ENCODE measurements at places on chromosomes 7 and 10. TPM values are rescaled to one million over a fixed set of nuclear protein-coding genes. Genes with fewer than 3 reads are reported as not detected.
A peak's percentile ranks its signal among the peaks of the same experiment; 100 is the strongest.

DNA sequence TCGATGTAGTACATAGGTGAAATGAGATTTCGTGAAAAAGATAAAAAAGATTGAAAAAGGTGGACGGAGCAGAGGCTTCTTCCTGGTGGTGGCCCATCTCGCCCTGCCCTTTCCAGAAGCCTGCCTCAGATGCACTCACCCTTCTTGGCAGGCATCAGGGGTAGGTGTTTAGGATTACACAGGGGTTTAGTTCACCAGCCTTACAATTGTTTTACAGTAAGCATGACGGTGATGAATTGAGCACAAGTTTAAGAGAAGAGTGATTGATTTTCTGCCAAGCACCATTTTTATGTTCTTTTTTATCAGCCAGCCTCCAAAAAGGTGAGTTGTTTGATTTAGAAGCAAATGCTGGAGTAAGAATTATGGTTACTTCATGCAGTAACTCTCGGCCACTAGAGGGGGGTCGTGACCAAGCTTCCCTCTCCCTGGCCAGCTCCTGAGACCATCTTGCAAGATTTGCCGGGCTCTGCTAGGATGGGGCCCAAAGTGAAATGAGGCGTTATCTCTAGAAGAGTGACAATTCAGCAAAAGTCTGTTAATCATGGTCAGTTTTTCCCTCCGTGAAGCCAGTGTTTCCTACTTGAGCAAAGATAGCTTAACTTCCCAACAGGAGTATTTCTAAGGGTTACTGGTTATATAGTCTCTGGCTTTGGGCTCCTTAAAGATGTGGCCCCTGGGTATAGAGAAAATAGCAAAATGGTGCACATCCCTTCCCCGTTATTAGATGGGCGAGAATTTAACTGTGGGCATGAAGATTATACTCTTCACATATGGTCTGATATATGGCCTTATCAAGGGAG lies 228.8 kb downstream of the BMPER start:
- H3K4me1 ChIP-seq, result peaks cover 15% of the 10 kb centered on the region
- no peaks in the 10 kb centered on the region for H3K36me3 ChIP-seq
- DNase-seq, result peak; percentile 82
- no peaks in the 10 kb centered on the region for H3K27me3 ChIP-seq

DNA sequence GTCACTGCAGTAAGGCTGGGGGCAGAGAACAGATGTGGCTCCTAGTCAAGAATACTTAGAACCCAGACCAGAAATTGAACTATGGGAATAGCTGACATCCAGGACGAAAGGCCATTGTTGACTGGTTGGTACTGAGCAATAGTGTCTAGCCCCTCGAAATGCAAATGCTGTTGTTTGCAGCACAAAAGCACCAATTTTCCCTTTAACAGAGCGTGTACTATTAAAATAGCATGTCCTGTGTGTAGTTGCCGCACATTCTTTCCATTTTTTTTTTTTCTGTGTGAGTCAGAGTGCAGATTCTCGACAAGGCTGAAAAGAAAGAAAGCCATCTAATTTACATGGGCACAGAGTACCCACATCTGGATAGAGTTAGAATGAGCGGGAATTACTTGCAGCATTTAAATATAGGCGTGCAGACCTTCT lies 302.4 kb downstream of the PTEN start:
- no peaks in the 10 kb centered on the region for H3K27me3 ChIP-seq
- no peak overlapping the region for H3K4me3 ChIP-seq
- no peaks in the 10 kb centered on the region for H3K4me1 ChIP-seq
- no peak for DNase-seq

- no peaks in the 10 kb centered on the region for H3K36me3 ChIP-seq
- DNase-seq, result no peak
- no peaks in the 10 kb centered on the region for H3K4me1 ChIP-seq
- no peak overlapping the region for H3K27ac ChIP-seq
- peak overlapping the region; percentile 49 for H3K4me3 ChIP-seq
These were observed 128.6 kb downstream of the APBB1IP start for GRCh38 chr10:26566525-26567350.

GRCh38 chr7:12066521-12066920 lies 144.6 kb upstream of the TMEM106B start:
- no peak overlapping the region for H3K4me3 ChIP-seq
- H3K27ac ChIP-seq, result no peak overlapping the region
- no peak for DNase-seq
- no peaks in the 10 kb centered on the region for H3K27me3 ChIP-seq
- no peaks in the 10 kb centered on the region for H3K4me1 ChIP-seq

DNA sequence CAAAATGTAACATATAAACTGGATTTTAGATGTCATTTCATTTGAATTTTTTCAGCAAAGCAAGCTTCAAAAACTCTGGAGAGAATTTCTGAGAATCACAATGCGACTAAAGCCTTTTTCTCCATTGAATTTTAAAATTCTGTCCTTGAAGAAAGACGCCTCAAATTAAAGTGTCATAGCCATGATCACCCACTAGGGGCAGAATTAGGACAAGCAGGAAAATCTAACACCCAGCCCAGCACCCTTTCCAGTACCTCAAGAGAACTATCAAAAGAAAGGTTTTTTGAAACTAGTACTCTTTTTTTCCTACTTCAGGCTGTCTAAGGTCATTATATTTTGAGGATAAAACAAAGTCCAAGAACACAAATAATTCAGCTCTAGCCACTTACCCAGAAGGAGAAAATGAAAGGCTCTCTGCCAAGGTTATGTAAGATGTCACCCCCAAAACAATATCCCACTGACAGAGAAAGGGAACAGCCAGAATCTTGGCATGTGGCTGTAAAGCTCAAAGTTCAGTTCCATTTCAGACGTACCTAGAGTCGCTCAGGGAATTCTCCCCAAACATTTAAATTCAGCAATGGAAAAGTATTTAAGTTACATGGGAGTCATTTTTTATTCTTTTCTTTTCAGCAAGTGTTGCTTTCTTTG lies 299.4 kb downstream of the SNX13 start:
- DNase-seq, result no peak
- H3K4me3 ChIP-seq, result no peak overlapping the region
- no peaks in the 10 kb centered on the region for H3K4me1 ChIP-seq
- no peaks in the 10 kb centered on the region for H3K27me3 ChIP-seq
- H3K36me3 ChIP-seq, result no peaks in the 10 kb centered on the region
- no peak overlapping the region for H3K27ac ChIP-seq

Gene ZNF800
- total RNA-seq, result 33.6 TPM

Gene THSD7A
- total RNA-seq, result 1.4 TPM

Gene TMEM225B
- 0.86 TPM for total RNA-seq
